ENCODE measurements at places on chromosomes 16 and 17.
A peak's percentile ranks its signal among the peaks of the same experiment; 100 is the strongest.

DNA sequence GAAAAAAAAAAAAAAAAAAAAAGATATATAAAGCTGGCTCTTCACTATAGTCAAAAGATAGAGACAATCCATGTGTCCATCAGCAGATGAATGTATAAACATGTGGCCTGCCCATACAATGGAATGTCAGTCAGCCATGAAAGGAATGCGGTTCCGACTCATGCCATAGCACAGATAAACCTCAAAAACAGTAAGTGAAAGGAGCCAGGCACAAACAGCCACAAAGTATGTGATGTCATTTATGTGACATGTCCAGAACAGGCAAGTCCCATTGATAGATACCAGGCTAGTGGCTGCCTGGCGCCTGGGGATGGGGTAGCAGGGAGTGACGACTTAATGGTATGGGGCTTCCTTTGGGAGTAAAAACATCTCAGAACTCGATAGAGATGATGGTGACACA is 155.7 kb downstream of the CMIP start:
- no peak for DNase-seq

DNA sequence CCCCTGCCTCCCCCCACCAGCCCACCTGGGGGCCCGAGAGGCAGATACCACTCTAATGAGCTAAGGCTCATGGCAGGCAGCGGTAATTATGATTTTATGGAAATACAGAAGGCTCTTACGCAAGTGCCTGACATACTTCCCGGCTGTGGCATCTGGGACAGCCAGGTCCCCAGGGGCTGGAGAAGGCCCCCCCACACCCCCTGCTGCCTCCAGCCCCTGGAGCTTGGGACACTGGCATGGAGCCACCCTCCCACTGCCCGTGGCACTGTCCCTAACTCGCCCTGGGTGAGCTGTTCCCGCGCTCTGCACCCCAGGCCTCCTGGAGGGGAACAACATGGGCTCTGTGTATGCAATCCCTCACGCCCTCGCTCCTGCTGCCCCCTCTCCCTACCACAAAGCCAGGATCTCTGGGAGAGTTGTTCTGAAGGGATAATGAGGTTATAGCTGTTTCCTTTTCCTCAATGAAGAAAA is 5.4 kb upstream of the STAC2 start:
- no peak for DNase-seq

DNA sequence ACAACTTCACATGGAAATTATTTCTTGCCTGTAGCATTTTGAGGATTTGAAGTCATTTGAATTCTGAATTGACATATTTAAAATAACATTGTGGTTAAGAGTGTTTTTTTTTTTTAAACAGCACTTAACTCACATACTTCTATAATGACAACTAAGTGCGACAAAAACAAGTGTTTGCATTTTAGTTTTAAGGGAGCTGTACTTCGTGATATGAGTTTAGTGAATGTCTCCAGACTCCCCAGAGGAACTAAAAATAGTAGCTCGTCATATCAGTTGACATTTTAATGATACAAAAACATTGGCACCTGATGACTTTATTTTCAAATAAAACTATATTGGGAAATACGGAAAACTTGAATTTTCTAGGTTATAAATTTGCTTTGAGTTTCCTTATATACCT is 389.6 kb upstream of the MON1B start:
- no peak for DNase-seq

GRCh38 chr17:49104511-49105074 is 28.0 kb upstream of the B4GALNT2 start:
- DNase-seq = no peak

GRCh38 chr16:80171746-80172145 is 369.0 kb upstream of the DYNLRB2 start:
- no peak for DNase-seq

DNA sequence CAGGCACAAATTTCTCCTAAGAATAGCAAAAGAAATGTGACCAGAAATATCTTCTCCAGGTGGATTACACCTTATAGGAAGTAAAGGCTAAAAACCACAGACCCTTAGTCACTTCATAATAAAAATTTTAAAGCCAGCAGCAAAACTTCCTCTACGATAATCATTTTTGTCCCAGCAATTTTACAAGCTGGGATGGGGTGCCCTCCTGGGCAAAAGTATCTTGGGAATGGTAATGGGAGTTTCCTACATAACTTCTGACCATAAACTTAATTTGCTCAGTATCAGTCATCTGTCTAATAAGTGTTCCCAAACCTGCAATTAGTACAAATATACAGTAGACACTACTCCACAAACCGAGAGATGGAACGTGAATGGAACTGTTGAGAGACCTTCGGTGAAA is 3.0 kb downstream of the PHF12 start:
- no peak for DNase-seq

GRCh38 chr17:79988185-79988971 is 47.3 kb downstream of the TBC1D16 start:
- peak; percentile 65 for DNase-seq

DNA sequence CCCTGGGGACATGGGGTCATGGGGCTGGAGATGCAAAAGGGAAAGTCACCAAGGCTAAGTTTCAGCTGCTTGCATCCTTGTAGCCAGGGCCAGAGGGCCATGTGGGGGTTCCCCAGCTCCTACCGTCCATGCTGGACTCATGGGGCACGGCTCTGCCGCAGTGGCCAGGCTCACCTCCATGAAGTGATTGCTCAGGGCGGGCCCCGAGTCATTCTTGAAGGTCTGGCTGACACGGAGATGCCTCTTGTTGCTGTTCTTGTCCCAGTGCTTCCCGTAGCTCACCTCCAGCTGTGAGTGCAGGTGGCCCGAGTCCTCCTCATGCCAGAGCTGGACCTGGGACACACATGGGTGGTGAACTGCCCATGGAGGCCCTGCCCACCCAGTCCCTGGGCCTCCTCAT is 114.5 kb downstream of the RMI2 start:
- no peak for DNase-seq

- no peak for DNase-seq
Measured at GRCh38 chr17:80421381-80422090, 6.6 kb downstream of the ENDOV start.

DNA sequence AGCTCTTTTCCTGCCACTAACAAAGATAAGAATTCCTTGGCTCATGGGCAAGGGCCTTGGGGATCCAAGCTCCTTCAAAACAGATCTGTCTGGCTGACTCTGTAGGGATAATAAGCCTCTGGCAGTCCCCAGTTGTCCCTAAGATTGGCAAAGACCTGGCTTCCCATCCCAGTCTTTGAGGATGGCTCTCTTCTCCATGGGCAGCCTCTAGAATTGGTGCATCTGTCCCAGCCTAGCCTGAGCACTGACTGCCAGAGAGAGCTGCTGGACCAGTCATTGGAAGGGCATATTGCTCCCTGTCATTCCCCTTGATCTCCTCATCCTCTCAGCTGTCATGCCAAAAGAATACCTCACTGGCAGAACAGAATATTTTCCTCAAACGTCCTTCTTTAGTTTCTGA is 13.2 kb upstream of the CUEDC1 start:
- no peak for DNase-seq

GRCh38 chr17:30950669-30951399 is 20.0 kb upstream of the RNF135 start:
- DNase-seq = no peak

DNA sequence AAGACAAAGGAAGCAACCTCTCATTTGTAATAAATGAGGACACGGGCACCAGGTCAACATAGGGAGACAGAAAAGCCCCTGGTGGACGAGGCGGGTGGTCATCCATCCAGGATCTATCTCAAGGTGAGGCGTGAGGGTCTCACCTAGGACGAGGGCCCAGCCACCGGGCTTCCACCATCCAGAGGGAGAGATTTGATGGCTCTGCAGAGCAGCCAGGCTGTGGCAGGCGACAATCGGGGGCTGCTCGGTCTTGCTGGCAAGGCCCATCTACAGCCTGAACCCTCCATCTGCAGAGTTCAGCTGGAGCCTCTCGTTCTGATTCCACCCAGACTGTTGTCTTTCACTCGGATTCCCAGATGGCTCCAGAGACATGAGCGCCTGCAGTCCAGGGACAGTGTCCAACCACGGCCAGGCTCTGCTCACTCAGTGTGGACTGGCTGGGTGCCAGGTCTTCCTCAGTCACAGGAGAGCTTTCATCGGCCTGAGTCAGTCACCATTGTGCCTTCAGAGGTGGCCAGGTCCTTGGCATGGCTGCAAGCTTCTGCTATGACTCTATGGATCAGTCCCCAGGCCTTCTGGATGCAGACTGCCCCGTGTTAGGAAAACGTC is 5.9 kb downstream of the LITAFD start:
- DNase-seq = no peak

Measured in amniotic stem cell (primary cell).